Endothelial cell (in vitro differentiated cells): ENCODE measurements at places on chromosomes 16 and 17.

DNA sequence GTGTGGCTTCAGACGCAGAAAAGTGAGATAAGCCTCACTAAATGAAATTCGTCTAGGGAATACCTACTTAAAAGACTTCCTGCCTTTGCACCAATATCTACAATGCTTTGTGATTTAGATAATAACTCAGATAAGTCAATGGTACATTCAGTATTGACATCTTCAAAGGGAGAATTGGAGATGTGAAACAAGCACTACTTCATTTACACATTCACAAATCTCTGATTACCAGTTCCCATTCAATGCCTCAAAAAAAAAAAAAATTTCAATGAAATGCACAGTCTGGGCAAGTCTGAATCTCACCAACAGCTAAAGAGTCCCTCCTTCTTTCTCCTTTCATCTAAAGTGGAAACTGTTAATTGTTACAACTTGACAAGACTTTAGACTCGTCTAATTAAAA lies 3.7 kb downstream of the PHF12 start:
- DNase-seq, result no peak

DNA sequence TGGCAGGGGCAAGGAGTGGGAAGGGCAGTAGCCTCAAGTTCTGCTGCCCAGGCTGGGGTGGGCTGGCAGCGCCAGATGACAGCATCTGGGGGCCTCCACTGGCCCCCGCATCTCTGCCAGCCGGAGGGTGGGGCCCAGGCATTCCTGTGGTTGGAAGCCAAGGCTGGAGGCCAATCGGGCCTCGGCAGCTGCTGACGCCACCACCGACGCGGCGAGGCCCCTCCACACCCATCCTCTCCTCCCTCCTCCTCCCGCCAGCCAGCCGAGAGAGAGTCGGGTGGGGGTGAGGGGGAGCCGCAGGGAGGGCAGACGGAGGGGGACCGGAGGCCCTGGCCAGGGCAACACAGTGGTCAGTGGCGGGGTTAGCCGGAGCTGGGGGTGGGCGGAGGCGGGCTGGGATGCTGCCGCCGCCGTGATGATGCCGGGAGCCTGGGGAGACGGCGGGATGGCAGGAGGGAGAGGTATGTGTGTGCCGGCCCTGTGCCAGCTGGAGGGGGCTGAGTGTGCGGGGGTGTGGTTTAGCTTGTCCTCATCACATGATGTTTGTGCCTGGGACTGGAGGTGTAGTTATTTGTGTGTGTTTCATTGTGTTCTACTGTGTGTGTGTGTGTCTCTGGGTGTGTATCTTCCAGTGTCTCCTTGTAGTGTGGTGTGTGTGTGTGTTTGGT lies 36.6 kb downstream of the ARHGAP23 start:
- DNase-seq, result no peak

DNA sequence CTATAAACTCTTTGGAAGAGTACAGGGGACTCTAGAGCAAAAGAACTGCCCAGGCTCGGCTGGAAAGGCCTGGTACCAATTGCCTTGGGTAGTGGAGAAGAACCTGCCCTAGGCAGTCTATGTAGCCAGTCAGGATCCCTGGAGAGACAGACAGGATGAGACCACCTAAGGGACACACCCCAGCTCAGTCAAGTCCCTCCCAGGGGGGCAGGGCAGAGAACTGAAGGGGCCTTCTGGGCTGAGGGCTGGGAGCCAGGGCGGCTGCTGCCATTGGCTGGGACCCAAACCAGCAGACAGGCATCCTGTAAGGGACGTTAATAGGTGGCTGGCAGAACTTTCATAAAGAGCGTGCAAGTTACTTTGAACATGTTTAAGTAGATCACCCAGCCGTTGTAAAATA lies 12.8 kb upstream of the SLC38A8 start:
- no peak for DNase-seq

GRCh38 chr17:31414550-31414918 lies 23.1 kb downstream of the RAB11FIP4 start:
- no peak for DNase-seq

GRCh38 chr17:36525113-36525512 lies 9.6 kb downstream of the MYO19 start:
- no peak for DNase-seq

GRCh38 chr16:66131156-66131807 lies 235.2 kb upstream of the CDH5 start:
- DNase-seq, result no peak

DNA sequence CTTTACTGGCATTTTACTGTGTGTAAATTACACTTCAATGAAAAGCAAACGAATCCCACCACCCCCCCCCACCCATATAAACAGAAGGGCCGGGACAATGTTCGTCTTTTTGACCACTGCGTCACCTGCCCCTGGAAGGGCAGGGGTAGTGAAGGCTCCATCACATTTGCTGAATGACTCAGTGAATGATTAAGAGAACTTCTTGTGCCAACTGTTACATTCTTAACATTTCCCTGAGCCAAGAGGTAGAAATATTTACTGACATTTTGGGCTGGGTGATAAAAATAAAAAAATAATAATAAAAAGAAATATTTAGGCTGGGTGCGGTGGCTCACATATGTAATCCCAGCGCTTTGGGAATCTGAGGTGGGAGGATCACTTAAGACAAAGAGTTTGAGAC lies 24.1 kb downstream of the C16orf96 start:
- DNase-seq, result no peak

GRCh38 chr16:86396901-86397311 lies 113.4 kb upstream of the FOXF1 start:
- DNase-seq, result no peak

- DNase-seq, result no peak
Measured at GRCh38 chr17:38674014-38674748, 576 bp downstream of the EPOP start.

DNA sequence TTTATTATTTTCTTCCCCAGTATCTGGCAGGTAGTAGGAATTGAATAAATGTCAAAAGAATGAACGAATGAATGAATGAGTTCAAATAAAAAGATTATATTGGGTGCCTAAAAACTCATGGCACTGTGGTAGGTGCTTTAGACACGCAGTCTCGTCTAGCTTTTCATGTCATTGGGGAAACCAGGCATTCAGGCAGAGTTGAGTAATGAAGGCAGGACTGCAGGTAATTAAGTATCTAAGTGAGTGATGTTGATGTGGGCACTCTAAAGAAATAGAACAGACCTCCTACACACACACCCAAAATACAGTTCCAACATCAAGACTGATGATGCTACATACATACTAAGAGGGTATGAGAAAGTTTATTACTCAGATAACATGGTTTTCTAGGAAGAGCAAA lies 96.6 kb downstream of the ZNF18 start:
- no peak for DNase-seq

- DNase-seq, result no peak
Measured at GRCh38 chr17:57338257-57338914, 82.1 kb downstream of the MSI2 start.

- no peak for DNase-seq
Measured at GRCh38 chr17:68468334-68468733, 11.0 kb upstream of the WIPI1 start.

DNA sequence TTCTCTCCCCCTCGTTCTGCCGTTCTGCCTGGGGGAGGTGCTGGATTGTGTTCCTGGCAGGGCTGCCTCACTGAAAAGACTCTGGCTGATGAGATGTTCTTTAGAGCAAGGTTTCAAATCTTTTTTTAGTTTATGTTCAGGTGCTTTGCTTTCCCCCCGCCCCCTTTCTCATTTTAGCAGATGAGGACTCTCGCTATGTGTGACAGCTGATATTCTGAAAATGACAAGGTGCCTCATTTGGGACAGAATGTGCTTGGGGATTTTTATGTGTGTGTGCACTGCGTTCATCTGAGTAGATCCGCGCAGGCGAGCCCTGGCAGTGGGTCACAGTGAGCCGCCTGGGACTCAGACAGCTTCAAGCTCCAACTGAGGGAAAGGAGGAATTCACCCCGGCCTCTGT lies 205.9 kb downstream of the HS3ST4 start:
- no peak for DNase-seq

DNA sequence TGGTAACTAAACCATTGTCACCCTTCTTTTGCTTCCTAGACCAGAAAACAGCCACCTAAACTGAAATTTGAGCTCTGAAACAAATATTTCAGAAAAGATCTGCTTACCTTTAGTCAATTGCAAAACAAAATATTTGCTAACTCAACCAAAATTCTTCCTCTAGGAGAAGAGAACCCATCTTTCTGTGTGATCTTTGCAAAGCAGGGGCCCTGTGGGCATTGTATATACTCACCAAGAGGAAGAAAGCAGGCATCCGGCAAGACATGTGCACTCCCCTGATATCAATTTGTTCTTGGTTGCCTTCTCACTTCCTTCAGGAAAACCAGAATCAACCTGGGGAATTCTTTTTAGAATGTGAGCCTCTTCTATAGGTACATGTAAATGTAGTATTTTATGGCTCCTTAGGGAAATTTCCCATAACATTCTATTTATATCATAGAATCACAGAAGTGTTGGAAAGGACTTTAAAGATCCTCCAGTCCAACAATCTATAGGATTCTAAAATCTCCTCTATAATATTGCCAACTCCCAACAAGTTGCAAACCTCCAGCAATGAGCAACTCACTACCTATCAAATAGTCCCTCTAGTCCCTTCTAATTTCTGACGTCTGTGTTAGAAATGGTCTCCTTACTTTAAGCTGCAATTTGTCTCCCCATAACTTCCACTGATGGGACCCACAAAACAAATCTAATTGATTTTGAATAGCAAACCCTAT lies 966 bp downstream of the SLFN14 start:
- DNase-seq, result no peak
